NCI-H1694 (cell line): ENCODE measurements at places on chromosomes 5 and 9.

- no peak for DNase-seq
Measured at GRCh38 chr9:35035851-35036701, 36.3 kb downstream of the VCP start.

- DNase-seq, result no peak
Measured at GRCh38 chr5:63831381-63831780, 130.9 kb downstream of the HTR1A start.

DNA sequence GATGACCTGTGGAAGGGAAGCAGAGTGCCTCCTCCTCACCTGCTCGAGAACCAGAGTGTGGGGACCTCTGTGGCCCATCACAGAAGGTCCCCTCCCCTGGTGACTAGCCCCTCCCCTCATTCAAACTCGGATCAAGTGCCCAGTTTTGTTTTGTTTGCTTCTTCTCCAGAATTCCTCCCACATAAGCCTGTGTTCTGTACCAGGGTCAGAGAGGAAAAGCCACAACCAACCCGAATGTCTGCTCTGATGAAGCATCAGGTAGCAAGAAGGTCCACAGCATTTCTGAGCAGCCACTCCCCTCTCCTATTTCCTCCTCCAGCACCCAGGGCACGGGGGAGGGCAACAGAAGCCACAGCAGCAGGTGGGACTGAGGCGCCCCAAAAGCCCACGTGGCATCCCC lies 58.2 kb downstream of the HSD17B3 start:
- no peak for DNase-seq

DNA sequence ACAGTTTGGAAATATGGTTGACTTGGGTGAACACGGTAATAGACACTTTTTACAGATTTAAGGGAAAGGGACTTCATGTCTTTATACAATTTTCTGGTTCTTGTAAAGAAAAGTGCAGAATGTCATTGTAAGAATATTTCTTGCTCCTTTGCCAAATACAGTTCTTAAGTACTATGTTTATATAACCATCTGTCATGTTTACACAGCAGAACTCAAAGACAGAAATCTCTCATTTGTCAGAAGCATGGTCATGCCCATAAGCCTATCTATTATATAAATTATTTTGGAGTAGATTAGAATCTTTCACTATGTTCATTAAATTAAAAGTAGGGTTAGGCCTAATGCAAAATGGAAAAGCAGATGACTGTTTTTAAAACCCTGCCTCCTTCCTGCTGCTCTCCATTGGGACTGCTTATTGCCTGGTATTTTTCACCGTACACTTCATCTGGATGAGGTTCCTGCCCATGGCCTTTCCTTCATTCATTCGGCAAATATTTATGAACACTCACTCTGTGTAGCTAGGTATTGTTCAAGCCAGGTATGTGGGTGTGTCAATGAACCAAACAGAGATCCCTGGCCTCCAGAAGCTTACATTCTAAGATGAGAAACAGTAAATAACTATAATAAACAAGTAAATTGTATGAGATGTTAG lies 558.1 kb downstream of the NR2F1-AS1 start:
- no peak for DNase-seq

DNA sequence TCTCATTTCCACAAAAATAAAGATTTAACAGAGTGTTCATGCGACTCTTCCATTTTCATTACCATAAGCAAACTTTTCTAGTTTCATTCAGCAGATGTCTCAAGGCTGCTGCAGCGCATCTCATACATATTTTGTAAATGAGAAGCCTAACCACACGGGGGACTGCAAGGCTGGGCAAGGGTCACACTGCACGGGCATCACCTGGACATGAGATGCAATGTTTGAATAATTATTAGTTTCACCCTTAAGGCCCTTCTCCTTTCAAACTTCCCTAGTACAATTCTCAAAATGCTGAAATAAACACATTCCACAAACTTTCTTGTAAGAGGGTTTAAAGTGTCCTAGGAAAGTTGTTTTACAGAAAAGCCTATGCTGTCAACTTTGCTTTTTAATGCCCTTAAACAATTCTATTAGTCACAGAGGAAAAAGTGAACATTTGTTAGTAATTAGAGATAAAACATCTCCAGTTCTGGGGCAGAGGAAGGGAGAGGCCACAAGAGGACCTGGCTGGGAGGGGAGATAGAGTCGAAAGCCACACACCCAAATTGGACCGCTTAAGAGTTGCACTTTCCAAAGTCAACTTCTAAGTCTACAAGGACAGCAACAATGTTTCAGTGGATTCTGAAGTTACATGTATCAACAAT lies 1.3 kb downstream of the DENND1A start:
- DNase-seq, result no peak

GRCh38 chr5:84322646-84323045 lies 62.0 kb downstream of the EDIL3 start:
- no peak for DNase-seq

DNA sequence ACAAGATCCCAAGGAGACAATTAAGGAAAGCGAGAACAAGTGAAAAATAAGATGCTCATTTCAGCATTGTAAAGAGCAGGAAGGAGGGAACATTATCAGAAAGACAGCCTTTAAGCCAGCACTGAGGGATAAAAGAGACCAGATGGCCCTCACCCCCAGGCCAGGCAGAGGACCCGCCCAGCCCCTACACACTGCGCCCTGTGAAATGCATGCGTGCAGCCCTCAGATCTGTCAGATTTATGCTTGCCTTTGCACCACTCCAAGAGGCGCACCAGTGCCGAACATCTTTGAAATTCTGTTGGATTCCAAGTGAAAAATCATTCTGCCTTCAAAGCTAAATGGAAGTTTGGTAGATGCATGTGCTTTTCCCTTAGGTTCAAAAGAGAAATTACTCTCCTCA lies 378.0 kb downstream of the MLLT3 start:
- DNase-seq, result no peak

DNA sequence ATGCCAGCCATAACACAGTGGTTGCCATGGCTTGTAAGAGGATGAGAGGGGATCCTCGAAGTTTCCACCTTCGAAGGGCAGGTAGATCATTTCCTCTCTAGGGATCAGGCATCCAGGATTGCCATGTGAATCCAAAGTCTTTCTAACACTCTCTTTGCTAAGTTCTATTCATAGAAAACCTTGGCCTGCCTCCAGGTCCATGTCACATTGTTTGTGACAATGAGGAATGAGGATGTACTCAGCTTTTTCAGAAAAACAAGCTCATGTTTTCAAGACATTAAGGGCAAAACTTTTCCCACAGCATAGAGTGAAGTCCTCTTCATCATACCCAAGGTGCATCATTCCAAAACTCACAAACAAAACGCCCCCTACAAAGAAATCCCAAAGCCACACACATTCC lies 19.6 kb downstream of the ESM1 start:
- no peak for DNase-seq

GRCh38 chr5:5356765-5357164 lies 65.7 kb upstream of the ICE1 start:
- DNase-seq, result no peak

DNA sequence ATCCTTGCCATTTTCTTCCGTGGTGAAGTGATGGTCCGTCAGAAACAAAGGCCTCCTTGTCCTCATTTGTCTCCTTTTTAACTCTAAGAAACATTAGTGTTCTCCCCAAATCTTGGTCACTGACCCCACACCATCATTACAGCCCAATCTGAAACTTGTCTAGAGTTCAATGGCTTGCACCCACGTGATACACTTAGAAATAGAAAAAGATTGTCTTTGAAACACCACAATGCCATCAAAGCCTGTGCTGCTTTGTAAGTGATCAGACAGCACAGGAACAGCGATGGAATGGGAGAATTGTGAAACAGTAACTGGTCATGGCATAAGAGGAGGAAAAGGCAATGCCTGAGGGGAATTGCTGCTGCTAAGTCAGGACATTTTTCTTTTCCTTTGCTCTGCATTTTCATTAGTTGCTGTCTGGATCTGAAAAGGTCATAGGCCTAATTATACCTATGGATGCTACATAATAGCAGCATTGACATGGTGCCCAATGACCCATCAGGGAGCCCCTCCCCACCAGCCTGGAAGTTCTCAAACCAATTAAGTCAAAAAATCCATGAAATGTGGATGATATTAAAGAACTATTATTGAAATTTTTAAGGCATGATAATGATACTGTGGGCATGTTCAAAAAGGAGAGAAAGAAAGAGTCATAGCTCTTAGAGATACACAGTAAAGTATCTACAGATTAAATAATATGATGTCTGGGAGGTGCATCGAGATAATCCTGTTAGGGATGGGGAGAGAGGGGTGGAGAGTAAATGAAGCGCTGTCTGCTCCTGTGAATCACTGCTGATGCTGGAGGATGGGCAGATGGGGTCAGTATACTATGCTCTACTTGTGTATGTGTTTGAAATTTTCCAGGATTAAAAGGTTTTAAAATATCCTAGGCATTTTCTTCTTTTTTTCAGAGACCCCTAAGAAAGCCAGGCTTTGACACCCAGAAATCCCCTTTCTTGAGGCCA lies 83.6 kb downstream of the ENC1 start:
- no peak for DNase-seq

- no peak for DNase-seq
Measured at GRCh38 chr5:179699616-179700237, 960 bp downstream of the CANX start.

DNA sequence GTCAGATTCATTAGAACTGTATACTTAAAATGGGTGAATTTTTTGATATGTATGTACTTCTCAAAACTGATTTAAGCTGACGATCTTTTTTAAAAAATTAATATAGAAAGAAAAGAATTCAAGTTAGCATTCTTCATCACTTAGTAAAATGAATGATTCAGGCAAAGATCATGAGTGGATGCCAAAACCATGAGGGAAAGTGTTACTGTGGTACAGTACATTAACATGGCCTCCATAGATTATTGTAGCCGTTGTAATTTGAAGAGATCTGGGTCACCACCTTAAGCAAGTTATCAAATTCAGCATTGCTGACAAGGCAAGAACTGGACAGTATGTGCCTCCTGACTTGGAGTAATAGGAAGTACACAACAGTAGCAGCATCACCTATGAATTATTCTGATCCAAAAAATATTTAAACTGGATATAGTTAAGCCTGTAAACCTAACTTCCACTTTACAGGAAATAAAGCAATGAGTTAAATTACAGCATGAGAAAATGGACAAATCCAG lies 29.7 kb downstream of the C9orf85 start:
- no peak for DNase-seq

GRCh38 chr9:112054916-112055315 lies 120.2 kb downstream of the SUSD1 start:
- DNase-seq, result no peak

DNA sequence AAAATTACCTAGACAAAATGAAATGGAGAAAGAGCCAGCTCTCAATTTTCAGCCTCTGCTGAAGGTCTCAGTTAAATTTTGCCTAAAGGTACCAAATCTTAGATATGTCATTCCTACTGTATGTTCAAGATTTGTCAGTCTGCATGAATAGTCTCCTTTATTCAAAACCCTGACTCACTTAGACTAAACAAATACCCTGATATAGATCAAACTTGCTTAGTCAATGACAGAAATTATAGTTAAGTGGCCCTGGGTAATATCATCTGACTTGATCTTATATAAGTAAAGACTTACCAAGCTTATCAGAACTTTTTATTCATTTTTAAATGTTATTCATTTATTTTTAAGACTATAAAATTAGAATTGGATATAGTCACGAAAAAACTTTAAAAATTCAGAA lies 12.2 kb downstream of the MEGF9 start:
- DNase-seq, result no peak

DNA sequence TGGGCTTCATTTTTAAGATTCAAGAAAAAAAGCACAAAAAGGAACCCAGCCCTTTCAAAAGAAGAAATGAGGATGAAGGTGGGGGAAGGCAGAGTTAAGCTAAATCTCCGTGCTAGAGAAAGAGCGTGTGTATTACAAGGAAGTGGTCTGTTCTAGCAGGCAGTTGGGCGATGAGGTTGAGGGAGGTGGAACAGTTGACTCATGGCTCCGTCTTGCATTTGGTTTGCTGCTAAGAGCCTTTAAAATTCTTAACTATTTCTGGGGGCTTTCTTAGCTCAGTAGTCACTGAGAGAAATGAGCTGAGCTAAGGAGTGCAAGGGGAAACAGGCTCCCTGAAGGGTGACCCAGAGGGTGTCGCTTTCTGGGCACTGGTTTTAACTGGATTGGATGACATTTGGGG lies 117.4 kb downstream of the GCNT1 start:
- no peak for DNase-seq

GRCh38 chr5:123720339-123720738 lies 208.4 kb downstream of the CSNK1G3 start:
- no peak for DNase-seq

GRCh38 chr9:127209220-127209619 lies 55.4 kb upstream of the GARNL3 start:
- DNase-seq, result no peak

DNA sequence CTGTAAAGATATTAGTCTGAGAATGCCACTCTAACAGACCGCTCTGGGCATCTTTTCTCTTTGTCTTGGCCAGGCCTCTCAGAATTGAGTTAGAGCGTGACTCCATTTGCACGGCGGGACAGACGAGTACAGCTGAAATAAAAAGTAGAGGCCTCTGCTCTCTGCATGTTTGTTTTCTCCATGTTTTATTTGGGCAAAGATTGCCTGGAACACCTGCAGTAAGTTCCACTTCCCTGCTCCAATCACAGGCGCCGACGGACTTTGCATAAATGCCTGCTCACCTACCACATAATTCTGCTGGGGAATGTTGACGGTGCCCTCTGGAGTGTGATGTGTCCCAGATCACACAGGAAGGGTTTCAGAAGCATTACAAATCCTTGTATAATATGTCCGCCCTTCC lies 10.6 kb downstream of the SPOCK1 start:
- DNase-seq, result no peak

DNA sequence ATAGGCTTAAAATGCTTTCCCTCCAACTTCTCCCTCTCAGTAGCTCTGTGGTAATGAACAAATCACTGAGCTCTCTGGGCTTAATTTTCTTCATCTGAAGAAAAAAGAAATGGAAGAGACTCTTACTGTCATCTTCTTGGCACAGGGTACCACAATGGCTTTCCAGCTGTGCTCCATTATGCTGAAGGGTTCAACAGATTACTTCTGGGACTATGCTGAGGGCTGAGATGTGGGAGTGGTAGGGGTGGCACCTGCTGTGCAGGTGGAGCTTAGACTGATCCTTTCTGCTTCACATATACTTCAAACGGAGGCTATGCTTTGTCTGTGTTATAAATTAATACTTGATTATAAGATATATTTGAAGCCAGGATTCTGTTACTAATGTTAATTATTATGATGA lies 840.2 kb upstream of the C9orf72 start:
- DNase-seq, result no peak

GRCh38 chr9:122656378-122656777 lies 1.0 kb downstream of the OR1B1 start:
- no peak for DNase-seq

GRCh38 chr5:125175348-125176004 lies 429.0 kb upstream of the ZNF608 start:
- no peak for DNase-seq

GRCh38 chr5:33468775-33469435 lies 28.1 kb downstream of the TARS1 start:
- no peak for DNase-seq
